GM12864 (cell line): ENCODE measurements at places on chromosomes 7 and 10.

DNA sequence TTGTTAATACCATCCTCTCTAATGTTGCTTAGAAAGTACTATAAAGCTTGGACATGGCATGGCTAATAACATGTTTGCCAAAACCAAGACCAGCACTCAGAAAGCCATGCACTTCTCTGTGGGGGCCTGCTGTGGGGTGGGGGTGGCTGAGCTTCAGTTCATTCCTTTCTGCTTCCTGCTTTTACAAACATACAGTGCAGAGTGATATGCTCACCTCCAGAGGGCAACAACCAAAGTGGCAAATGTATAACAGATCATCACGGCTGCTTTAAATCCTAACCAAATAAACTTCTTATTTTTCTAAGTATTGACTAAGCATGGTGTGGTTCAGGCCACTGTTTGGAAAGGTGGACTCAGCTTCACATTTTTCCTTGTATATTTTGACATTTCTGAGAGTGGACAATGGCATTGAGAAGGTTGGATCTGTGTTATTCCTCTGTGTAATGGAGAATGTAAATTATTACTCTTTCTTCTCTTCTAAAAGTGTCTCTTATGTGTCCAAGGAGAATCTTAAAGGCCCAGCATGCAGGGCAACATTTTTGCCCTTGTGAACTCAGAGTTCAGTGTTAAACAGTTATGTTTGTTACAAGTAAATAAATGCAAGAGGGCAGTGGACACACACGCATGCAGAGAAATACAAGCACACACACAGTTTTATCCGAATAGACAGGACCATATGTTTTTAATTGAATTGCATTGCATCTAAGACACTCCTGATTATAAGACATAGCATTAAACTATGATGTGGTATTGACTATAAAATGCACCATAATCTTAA, 186.1 kb downstream of the HERPUD2 start:
- DNase-seq = no peak

- no peak for DNase-seq
Observed at GRCh38 chr7:13743226-13743625, 246.2 kb downstream of the ETV1 start.

DNA sequence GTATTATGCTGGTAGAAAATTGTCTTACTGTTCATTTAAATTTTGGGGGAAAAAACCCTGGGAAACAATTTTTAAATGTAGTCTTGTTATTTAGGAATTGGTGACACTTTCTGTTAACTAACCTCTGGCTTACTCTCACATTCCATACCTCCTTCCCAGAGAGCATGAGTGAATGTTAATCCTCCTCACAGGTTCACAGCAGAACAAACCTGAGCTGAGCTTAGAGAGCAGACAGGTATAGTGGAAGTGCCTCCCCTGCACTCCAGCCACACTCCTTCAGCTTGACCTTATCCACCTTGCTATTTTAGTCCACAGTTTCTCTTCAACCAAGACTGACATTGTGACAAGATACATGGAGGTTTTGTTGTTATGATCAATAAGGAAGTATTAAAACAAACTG, 235.9 kb downstream of the FOXP2 start:
- no peak for DNase-seq

- no peak for DNase-seq
Observed at GRCh38 chr10:76195654-76196390, 764.4 kb downstream of the LRMDA start.

- DNase-seq = no peak
Observed at GRCh38 chr7:94392393-94392786, 2.3 kb upstream of the COL1A2 start.

DNA sequence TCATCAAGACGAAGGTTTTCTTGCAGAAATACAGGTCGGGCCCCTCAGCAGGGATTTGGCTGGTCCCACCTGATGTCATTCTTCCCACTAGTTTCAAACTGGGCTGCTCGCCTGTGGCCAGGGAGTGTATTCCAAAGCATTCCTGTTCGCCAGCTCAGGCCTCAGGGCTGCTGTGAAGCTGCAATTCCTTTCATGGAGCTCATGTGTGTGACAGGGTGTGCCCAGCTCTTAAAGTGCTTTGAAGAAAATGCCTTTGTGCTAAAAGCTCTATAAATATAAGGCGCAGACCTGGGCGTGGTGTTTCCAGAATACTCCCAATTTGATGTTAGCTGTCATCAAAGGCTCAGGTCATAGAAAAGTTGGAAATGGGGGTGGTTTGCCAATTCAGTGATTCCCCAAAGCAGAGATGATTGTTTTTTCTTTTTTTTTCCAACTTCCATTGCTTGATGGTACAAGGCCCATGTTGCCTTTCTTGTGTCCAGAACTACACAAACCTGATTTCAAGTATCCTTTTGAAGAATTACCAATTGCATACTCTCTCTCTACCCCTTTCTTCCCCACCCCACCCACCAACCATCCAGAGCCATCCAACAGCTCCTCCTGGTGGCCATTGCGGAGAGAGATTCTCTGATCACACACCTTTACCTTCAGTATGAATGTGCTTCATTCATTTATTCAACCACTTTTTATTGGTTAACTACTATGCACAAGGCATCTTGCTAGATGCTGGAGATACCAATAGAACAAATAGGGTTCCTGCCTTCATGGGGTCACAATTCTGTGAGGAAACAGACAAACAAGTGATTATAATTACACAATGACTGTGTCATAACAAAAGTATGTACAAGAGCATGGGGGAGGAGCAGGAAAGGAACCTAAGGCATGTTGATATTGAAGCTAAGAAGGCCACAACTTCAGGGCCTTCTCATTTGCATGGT, 297.3 kb upstream of the LYZL1 start:
- DNase-seq = no peak

DNA sequence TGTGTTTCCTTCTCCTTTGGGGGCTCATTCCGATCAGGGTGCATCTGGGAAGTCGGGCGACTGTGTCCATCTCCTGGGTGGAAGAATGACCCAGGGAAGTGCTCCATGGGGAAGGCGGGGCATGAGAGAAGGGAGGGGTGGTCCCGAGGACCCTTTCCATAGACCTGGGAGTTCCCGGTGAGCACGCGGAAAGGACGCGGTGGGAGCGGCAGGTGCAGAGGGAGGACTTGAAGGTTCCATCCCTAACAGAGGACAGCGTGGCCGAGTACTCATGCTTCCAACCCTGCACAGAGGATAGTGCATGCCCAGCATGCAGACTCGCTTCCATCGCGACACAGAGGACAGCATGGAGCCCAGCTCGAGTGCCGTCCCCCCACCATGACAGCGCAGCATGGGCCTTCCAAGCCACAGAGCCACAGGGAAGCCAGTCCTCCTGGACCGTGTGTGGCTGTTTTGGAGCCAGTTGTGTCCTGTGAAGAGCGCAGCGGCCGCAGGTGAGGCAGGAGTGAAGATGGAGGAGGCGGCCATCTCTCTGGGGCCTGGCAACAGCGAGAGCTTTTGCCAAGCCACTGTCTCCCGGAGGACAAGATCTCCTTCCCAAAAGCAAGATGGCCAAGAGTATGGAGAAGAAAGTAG, 281.4 kb downstream of the DNAJB6 start:
- DNase-seq = no peak

DNA sequence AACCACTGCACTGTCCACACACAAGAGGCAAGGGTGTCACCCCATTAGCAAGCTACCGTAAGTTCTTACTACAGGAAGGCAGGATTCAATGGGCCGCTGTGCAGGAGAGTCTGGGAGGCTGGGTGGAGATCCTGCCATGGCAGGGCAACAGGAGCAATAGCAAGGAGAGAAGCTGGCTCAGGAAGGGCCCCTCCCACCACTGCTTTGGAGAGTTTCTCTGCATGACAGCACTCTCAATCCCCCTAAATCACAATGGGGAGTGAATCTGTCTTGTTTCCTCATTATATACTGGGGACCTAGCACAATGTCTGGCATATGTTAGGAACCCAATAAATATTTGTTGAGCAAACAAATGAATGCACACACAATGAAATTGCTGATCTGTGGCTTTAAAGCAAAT, 83.2 kb upstream of the SFMBT2 start:
- no peak for DNase-seq

GRCh38 chr7:54897891-54898290, 120.9 kb upstream of the EGFR start:
- no peak for DNase-seq

DNA sequence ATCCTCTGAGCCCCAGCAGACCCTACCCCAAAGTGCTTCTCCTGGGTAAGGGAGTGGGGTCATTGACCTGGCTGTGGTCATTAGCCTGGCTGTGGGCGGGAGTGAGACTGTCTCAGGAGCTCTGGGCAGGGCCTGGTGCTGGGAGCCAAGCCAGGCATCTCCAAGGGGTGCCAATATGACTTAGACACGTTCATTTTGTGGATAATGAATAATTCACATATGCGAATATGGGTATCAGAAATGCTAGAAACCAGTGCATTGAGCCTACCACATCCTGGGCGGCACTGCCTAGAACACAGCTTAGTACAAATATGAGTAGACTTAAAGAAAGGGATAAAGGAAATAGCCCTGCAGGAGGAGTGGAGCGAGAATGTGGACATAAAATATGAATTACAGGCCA, 14.4 kb upstream of the SRRM3 start:
- no peak for DNase-seq

- no peak for DNase-seq
Observed at GRCh38 chr10:112338957-112339356, 35.0 kb upstream of the ACSL5 start.

GRCh38 chr7:157193274-157193673, 54.5 kb downstream of the UBE3C start:
- no peak for DNase-seq

DNA sequence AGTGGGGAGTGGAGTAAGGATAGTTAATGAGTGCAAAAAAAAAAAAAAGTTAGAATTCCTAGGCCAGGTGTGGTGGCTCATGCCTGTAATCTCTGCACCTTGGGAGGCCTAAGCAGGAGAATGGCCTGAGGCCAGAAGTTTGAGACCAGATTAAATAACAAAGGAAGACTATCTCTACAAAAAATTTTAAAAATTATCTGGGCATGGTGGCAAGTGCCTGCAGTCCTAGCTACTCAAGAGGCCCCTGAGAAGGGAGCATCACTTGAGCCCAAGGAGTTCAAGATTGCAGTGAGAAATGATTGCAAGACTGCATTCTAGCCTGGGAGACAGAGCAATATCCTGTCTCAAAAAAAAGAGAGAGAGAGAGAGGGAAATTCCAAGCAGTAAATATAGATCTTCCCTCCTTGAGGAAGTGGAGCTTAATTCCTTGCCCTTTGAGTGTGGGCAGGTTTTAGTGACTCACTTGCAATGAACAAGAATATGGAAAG, 19.5 kb upstream of the CSTF2T start:
- DNase-seq = no peak

- no peak for DNase-seq
Observed at GRCh38 chr7:4058158-4058557, 623.9 kb upstream of the FOXK1 start.

DNA sequence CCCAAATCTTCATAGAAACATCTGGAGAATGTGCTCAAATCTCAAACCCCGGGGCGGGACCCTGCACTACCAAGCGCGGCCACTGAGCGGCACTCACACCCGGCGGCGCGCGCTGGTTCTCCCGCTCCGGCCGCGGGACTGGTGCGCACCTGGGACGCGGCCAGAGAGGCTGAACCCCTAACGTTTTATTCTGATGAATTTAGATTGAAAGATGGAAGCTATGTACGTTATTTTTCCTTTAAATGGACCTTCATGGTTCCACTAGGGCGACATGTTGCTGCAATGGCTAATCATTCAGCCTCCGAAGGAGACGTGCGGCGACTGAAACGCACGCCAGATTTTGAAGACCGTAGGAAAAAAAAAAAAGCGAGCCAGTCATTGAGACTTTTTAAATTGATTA, 107.0 kb upstream of the INSIG1 start:
- no peak for DNase-seq

GRCh38 chr10:101880232-101880573, 36.6 kb upstream of the KCNIP2 start:
- no peak for DNase-seq

DNA sequence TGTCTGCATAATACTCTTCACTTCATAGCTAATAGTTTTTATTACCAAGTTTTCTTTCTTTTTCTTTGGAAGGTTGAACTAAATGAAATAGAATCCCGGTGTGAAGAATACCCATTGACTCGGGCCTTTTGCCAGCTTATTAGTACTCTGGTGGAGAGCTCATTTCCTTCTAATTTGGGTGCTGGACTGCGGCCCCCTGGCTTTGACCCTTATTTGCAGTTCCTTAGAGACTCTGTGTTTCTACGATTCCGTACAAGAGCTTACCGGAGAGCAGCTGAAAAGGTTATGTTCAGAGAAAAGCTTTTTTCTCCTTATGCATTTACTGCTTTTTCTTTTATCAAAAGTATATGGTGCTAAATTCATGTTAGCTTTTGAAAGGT, 40.2 kb downstream of the NUP205 start:
- DNase-seq = no peak

- no peak for DNase-seq
Observed at GRCh38 chr10:61792921-61793320, 108.6 kb upstream of the ARID5B start.

DNA sequence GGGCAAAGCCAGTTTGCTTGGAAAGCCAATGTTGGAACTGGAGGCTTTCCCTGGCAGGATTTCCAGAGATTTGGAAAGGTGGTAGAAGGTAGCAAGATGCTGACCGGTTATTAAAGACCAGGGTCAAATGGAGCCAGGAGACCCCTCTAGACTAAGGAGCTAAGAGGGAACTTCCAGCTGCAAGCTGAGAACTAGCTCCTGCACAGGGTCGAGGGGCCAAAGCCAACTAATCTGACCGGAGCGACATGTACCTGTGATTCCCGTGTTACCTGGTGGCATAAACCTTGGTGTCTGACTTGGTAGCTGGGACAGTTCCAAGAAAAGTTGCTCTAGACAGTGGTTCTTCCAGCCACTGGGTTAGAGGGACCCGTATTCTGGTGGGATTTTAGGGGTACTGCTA, 41.8 kb downstream of the SPDYE5 start:
- no peak for DNase-seq

DNA sequence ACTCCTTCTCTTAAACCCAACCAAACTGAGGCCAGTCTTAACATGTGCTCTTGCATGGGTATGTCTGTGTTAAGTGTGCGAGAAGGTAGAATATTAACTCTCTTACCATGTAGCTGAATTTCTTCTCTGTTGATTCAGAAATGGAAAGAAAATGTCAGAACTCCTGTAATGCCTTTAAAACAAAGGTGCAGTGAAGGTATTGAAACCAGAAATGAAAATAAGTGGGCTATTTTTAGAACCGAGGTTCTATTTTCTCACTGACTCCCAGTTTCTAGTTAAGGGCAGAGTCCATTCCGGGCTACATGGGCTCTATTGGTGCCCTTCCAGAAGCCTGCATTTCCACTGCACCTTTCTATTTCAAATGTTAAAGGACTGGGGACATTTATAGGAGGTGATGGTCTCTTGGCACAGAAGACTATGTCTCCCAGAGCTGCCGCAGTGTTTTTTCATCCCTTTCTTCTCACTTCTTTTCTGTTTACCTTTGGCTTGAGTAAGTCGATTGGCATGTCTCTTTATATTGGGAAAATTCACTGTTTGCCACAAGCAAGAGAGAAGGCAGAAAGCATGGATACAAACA, 174.9 kb downstream of the LRMDA start:
- DNase-seq = no peak

DNA sequence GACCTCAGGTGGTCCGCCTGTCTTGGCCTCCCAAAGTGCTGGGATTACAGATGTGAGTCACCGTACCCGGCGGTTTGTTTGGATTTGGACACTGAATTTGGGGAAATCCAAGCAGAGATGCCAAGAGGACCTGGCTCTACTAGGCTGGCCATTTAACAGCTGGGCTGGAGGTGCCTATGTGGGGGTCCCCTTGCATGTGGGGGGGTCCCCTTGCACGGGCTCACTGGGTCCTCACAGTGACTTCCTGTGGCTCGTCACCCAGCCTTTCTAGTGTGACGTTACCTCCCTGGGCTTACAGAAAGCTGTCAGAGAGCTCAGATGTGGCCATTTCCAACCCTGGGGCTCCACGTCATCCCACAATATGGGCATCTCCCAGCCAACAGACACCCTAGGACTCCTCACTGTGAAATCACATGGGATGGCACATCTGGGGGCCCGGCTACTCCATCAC, 49.3 kb upstream of the GNA12 start:
- DNase-seq = no peak
